Common myeloid progenitor, CD34-positive (primary cell): ENCODE measurements at places on chromosomes 4 and X.

DNA sequence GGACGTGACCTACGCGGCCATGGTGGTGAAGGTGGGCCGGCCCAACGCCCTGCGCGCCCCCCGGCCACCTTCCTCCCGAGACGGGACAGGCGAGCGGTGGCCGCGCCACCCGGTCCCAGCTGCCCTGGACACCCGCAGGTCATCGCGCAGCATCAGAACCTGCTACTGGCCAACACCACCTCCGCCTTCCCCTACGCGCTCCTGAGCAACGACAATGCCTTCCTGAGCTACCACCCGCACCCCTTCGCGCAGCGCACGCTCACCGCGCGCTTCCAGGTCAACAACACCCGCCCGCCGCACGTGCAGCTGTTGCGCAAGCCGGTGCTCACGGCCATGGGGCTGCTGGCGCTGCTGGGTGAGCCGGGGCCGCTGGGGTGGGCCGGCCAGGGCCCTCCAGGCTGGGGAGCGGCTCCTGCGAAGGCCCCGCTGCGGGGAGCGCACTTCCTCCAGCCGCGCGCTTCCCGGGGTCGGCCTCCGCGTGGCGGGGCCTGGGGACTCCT, 9.0 kb upstream of the SLC26A1 start:
- DNase-seq: peak; percentile 38

DNA sequence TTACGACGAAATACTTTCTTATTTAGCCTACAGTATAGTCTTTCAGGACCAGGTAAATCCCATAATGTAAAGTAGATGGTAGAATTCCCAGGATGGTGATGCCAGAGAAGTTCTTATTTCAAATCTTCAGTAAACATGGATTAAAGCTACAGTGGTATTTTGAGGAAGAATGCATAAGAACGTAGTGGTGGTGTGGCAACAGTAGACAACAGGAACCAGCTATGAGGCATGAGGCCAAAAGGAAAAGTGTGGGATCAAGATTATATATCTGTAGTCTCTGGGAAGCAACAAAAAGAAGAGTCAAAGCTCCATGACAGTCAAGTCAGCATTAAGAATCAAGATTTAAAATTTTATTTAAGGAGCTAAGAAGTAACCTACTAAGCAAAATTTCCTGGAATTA, 60.2 kb downstream of the METTL14 start:
- DNase-seq: no peak

DNA sequence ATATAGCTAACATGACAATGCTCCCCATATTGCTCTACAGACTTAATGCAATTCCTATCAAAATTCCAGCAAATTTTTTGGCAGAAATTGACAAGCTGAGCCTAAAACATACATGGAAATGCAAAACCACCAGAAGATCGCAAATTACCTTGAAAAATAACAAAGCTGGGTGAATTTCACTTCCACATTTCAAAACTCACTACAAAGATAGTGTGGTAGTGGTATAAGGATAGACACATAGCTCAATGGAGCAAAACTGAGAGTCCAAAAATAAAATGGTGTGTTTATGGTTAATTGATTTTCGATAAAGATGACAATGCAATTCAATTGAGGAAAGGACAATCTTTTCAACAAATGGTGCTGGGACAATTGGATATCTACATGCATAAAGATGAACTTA, 65.8 kb downstream of the SLC9A7 start:
- DNase-seq: no peak

DNA sequence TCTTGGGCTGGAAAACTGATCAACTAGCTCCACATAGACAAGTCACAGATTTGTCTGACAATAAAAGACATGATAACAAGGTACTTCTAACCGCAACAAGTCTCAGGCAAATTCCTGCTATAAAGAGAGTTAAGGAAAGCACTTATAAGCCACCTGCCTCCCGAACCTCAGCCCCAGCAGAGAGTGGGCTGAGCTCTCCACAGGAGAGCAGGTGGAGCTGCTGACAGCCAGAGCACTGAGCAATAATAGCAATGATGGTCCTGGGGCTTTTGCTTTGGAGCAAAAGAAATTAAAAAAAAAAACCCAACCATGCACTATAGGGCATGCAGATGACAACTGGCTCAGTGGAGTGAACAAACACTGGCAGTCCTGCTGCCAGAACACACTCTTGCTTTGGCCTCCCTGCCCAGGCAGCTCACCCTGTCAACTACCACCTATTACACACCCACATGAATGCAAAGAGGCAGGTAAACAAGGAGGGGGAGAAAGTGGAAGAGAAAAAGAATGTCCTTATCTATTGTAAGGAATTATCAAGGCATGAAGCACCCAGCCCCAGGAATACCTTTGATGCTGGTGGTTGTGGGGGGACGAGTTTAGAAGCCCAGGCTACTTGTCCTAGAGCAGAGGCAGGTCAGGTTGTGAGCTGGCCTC, 135.8 kb upstream of the DGKK start:
- DNase-seq: no peak

GRCh38 chr4:83054928-83055327, 19.9 kb downstream of the COPS4 start:
- peak; percentile 47 for DNase-seq

DNA sequence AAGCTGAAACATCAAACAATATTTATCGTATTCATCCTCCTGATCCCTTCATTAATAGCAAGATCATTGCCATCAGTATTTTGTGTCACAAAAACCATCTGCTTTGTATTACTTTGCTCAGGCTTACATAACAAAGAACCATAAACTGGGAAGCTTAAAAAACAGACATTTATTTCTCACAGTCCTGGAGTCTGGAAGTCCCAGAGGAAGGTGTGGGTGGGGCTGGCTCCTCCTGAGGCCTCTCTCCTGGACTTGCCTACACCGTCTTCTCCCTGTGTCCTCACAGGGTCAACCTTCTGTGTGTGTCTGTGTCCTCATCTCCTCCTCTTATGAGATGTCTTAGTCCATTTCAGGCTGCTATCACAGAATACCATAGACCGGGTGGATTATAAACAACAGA, 61.3 kb upstream of the MXRA5 start:
- DNase-seq: no peak

DNA sequence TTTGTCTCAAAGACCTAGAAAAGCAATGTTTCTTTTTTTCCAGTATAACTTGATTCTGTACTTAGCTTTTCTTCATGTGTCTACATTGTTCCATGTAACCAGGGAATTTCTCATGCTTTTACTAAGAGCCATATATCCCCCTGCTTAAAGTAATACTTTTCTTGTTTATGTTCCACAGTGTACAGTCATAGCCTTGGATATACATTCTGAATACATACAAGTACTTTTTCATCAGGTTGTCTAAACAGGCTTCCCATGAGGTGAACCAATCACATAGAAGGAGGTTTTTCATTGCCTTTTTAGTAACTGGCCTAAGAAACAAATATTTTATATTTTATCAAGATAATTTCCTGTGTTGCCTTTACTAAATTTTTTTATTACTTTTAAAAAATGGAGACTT, 52.8 kb downstream of the SLC2A9 start:
- DNase-seq: no peak

GRCh38 chr4:39522068-39522467, 5.2 kb downstream of the UGDH start:
- DNase-seq: no peak
